Cortex of kidney (tissue), 1 donor: ENCODE measurements at places on chromosomes 2 and 18.

- no peak for DNase-seq
Observed at GRCh38 chr18:48932822-48933510, 17.8 kb downstream of the SMAD7 start.

DNA sequence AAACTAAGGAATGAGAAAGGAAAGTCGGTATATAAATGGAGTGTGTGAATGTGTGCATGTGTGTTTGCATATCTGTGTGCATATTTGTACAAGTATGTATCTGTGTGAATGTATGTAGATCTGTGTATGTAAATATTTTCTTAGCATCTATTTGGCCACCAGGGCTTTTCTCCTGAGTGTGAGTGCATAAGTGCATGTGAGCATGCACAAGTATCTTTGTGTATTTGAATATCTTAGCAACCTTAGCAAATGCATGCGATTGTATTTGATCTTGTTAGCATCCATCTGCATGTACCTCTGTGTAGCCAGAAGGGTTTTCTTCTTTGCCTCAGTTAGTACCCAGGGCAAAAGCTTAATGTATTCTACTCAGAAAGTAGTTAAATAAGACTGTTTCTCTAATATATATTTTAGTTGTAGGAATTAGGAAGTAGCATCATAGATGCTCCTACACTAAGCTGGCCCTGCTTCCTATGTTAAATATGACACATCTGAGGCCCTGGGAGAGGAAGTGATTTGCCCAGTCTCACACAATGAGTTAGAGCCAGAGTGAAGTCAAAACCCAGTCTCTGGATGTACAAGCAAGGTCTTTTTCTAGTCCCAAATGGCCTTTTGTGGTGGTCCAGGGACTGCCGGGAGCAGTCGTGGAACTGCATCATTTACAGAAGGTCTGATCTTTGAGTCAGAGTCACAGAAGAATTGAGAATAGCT lies 9.2 kb downstream of the FKBP1B start:
- DNase-seq, result no peak

- DNase-seq, result no peak
Observed at GRCh38 chr2:88615822-88616221, 11.4 kb downstream of the EIF2AK3 start.

- no peak for DNase-seq
Observed at GRCh38 chr2:144560251-144560650, 40.3 kb upstream of the ZEB2 start.

DNA sequence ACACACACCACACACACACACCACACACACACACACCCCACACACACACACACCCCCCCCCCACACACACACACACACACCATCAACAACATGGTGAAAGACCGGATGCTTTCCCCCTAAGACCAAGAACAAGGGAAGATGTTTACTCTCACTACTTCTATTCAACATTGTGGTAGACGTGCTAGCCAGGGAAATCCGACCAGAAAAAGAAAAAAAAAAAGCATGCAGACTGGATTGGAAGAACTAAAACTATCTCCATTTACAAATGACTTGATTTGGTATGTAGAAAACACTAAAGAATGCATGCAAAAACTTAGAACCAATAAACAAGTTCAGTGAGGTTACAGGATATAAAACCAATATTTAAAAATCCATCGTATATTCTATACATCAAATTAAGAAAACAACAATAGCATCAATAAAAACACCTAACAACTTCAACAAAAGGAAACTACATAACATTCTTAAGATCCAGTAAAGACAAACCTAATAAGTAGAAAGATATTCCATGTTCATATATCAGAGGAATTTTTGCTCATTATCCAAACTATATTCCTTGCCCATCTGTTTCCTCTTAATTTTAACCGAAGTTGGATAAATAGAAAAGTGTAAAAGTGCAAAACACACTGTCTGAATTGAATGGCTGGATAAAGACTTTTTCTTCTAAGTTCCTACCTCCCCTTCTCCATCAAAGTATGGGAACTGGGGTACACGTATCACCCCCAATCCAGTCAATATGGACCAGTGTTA lies 51.5 kb upstream of the RNU4ATAC start:
- DNase-seq, result no peak

GRCh38 chr2:18690342-18690741 lies 101.0 kb upstream of the NT5C1B start:
- DNase-seq, result no peak

DNA sequence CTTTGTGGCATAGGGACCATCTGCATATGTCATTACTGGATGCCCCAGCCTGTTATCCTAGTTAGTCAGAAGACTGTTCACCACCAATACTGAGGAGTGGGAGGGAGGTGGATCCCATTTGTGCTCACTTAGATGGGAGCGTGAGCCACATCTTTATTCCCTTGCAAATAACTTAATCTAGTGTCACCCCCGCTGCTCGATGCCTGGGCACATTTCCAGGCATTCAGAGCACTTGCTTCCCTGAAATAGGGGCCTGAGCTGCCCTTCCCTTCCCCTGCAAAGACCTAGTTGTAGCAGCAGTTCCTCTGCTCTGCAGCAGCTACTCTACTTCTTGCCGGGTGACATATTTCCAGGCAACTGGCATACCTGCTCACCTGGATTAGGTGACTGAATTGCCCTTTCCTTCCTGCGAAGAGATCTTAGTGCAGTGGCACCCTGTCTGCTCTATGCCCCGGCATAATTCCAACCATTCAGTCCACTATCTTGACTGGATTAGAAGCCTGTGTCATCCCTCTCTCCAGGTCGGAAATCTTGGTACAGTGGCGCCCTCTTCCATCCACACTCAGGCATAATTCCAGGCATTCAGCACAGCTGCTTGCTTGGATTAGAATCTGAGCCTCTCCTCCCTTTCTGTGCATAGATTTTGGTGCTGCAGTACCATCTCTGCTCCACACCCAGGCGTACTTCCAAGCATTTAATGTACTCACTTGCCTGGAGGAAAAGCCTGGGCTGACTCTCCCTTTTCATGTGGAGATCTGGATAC lies 1389.1 kb upstream of the TMEFF2 start:
- DNase-seq, result no peak

GRCh38 chr2:230946429-230947234 lies 21.6 kb upstream of the GPR55 start:
- DNase-seq, result no peak

DNA sequence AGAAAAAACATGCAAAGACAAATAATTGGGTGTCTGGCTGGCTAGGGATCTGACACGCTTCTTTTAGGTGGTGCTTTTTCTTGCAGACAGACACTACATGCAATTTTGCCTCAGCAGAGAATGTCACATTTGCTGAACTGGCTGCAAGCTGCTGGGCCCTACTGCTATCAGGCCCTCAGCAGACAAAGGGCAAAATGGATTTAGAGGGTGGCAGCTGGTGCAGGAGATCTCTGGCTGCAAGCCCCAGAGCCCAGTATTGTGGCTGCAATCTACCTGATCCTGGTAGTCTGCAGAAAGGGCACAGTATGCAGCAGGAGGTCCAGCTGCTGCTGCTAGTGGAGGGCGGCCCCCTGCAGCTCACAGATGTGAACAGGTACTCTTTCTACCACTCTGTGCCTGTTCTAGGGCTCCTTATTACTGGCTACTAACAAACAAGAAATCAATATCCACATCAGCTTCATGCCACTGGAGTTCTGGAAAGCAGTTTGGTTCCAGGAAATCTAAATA lies 796.7 kb upstream of the CELF4 start:
- DNase-seq, result no peak

GRCh38 chr18:66916834-66917233 lies 312.9 kb upstream of the CDH19 start:
- DNase-seq, result no peak
